ENCODE measurements at places on chromosomes 3 and 15.

DNA sequence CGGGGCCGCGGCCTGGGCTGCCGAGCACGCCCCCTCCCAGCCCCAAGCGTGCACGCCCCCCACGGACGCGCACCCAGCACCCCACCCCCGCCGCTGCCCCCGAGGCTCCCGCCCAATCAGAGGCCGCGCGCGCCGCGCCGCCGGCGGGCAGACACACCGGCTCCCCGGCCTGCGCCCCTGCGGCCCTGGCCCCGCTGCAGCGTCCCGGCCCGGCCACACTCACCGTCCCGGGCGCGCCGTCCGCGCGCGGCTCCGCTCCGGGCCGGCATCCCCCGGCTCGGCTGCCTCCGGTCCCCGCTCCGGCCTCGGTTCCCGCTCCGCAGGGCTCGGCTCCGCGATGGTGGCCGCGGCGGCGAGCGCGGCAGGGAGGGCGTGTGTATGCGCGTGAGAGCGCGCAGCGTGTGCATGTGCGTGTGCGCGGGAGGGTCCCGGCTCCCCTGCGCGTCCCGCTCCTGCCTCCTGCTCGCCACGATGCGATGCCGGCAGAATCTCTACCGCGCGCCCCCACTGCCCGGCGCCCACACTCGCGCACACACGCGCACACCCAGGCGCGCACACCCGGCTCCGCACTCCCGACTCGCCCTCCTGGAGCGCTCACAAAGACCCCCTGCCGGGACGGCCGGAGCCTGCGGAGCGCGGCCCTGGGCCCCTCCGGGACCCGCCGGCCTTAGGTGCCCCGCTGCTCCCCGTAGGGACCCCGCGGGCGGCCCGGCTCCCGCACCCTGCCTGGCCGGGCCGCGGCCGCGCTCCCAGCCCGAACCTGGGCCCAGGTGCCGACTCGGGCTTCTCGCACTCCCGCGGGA is 186.5 kb upstream of the LINGO1 start:
- DNase-seq, result no peak

GRCh38 chr15:77421370-77421700 is 647 bp downstream of the HMG20A start:
- DNase-seq, result no peak

- DNase-seq, result no peak
Observed at GRCh38 chr3:150240891-150241290, 167.2 kb upstream of the TSC22D2 start.

GRCh38 chr3:151379083-151379734 is 5.3 kb downstream of the P2RY12 start:
- no peak for DNase-seq

GRCh38 chr15:75532413-75533250 is 46.5 kb downstream of the PTPN9 start:
- DNase-seq, result peak; percentile 2

GRCh38 chr3:29291982-29292363 is 11.1 kb downstream of the RBMS3 start:
- no peak for DNase-seq

- no peak for DNase-seq
Observed at GRCh38 chr15:100835636-100836035, 44.0 kb upstream of the ALDH1A3 start.

- no peak for DNase-seq
Observed at GRCh38 chr3:20142517-20142916, 43.5 kb downstream of the SGO1 start.

- DNase-seq, result no peak
Observed at GRCh38 chr15:91054816-91055215, 32.4 kb upstream of the VPS33B start.

DNA sequence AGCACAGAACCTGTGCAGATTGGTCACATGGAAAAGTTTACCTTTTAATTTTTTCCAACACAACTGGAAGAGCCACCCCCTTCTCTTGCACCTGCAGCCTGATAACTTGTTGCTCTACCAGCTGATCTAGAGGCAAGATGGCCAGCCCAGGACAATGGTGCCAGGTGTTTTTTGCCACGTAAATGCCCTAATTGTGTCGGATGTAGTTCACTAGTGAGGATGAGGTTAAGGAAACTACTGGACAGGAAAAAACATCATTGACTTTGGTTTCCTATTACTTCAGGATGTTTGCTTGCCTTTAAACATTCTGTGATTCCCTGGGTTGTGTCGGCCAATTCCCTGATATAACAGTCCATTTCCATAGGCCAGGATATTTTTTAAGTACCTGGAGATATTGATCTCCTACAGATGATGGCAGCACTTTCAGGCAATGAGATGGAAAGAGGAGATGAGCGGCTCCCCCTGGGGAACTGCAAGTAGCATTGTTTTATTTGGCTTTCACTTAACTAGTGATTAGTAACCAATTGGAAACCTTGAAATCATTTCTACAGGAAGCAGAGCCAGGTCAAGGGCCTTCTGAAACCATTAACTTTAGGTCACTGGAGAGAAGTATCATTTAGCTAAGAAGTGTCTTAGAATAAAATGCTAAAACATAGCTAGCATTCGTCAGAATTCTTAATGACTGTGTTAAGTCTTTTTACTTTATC is 72.5 kb downstream of the OSBPL10 start:
- DNase-seq, result no peak

- no peak for DNase-seq
Observed at GRCh38 chr3:159609625-159610024, 379.0 kb upstream of the IL12A start.

- no peak for DNase-seq
Observed at GRCh38 chr15:66041276-66041675, 172.0 kb downstream of the RAB11A start.

- no peak for DNase-seq
Observed at GRCh38 chr15:95284933-95285421, 1045.5 kb upstream of the NR2F2 start.

DNA sequence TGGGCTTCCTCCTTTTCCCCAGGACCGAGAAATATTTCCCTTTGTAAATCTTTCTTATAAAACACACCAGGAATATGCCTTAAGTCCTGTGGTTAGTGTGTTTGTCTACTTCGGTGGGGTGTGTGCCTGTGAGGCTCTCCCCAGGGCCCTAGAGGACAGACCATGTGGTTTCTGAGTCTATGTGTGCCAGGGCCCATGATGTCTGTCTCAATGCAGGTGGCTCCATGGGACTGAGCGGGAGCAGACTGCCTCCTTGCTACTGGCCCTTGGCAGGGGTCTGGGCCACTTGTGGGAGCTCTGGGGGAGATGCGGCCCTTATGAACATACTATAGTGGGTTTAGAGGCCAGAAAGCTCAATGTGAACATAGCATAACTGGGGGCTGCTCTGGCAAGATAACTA is 37.6 kb downstream of the SCN5A start:
- no peak for DNase-seq

GRCh38 chr15:29063646-29064045 is 177.9 kb downstream of the APBA2 start:
- no peak for DNase-seq

DNA sequence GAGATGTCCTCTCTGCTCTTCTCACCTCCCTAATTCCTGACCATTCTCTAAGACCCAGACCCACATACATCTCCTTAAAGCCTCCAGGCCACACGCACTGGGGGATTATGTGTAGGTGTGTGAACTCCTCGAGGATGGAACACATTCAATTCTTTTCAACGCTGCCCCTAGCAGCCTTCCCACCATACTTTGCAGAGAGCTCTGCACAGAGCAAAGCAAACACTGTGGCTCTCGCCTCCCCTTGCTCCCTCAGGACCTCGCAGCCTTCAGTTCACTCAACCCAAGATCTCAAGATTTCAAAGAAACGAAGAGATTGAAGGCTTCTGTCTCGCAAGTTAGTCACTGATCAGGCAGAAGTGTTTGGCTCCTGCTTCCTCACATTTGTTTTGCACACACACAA is 6.0 kb downstream of the ACTC1 start:
- no peak for DNase-seq

- DNase-seq, result no peak
Observed at GRCh38 chr15:68279779-68280753, 2.5 kb downstream of the FEM1B start.

DNA sequence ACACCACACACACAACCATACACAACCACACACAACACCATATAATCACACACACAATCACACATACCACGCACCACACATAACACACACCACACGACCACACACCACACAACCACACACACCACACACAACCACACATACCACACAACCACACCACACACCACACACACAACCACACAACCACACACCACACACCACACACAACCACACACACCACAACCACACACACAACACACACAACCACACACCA is 24.2 kb downstream of the CPN2 start:
- DNase-seq, result no peak

DNA sequence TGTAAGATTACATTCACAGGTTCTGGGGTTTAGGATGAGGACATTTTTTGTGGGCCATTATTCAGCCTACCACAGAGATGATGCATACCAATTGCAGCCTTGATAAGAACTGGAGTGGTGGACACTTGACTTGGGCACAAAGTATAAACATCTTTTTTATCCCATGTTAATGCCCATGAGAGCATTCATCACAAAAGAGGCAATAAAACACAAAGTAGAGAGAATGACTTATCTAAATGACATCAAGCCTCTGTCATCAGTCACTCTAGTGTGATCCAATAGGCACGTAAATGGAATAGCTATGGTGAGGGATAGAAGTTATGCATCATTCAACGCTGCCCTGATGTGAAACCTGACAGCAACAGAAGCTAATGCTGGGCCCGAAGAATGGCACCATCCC is 25.8 kb downstream of the VEPH1 start:
- DNase-seq, result no peak

- peak; percentile 81 for DNase-seq
Observed at GRCh38 chr15:29822684-29823459, 604 bp upstream of the TJP1 start.

DNA sequence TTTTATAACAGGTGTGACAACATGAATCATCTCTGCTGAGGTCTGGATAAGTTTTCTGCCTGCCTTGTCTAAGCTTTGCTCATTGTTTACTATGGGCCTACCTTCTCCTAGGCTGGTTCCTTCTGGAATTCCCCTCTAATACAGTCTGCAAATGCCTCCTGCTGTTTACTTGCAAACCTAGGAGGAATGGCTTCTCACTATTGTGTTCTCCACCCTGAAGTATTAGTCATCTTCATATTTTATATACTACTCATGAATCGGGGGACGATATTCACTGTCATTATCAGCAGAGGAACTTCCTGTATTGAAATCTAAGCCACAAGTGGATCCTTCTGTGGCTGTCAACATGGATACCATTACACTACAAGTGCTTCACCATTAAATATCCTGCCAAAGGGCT is 154.8 kb downstream of the PLCL2 start:
- no peak for DNase-seq

GRCh38 chr15:71570736-71571135 is 239.6 kb upstream of the NR2E3 start:
- no peak for DNase-seq

DNA sequence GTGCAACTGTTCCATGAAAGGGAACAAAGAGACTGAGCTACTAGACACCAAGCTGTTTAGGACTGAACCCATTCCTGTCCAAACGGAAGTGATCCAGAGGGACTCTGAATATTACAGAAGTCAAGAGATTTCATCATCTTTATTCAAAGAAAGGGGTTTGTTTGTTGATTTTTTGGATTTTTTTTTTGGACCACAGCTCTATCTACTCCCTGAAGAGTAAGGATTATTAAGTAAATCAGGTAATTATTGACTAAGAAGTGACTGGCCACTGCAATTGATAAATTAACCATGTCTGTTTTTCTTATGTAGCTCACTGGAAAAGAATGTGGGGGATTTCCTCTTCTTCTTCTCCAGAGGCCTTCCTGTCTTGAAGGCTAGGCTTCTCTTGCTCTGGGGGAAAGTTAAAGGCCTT is 146.6 kb upstream of the TPM1 start:
- no peak for DNase-seq

GRCh38 chr15:33034588-33034987 is 159.9 kb downstream of the FMN1 start:
- no peak for DNase-seq

DNA sequence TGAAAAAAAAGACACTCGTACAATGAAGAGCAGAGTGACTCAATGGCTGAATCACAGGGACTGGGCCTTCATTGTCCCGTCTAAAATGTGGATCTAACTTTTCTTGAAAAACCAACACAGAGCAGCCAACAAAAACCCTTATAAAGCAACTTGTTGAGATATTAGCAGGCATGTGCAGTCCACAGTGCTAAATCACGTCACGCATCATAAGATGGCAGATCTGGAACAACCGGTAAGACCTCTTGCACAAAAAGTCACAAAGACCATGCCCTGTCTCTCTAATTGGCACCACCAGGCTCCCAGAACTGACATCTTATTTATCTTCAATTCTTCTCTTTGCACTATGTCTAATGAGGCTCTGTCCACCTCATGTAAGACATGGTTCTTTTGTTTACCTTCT is 177.0 kb downstream of the MAGI1 start:
- DNase-seq, result no peak

All from C1 segment of cervical spinal cord (tissue), 14 donors.